ENCODE measurements at places on chromosomes 5 and 9.

- H3K27me3 ChIP-seq, result peaks cover 4% of the 10 kb centered on the region
- H3K36me3 ChIP-seq, result no peaks in the 10 kb centered on the region
- H3K4me1 ChIP-seq, result peaks cover 65% of the 10 kb centered on the region
- H3K27ac ChIP-seq, result peak overlapping the region; percentile 91
Observed at GRCh38 chr9:133701981-133702797, 36.0 kb downstream of the SARDH start.

- H3K36me3 ChIP-seq, result no peaks in the 10 kb centered on the region
- H3K27ac ChIP-seq, result no peak overlapping the region
- no peaks in the 10 kb centered on the region for H3K27me3 ChIP-seq
- H3K4me3 ChIP-seq, result no peak overlapping the region
- H3K4me1 ChIP-seq, result no peaks in the 10 kb centered on the region
Observed at GRCh38 chr5:72596956-72597355, 89.7 kb upstream of the ZNF366 start.

- H3K4me3 ChIP-seq, result no peak overlapping the region
- H3K4me1 ChIP-seq, result no peaks in the 10 kb centered on the region
- H3K27ac ChIP-seq, result no peak overlapping the region
- H3K36me3 ChIP-seq, result no peaks in the 10 kb centered on the region
- DNase-seq, result no peak
- H3K27me3 ChIP-seq, result no peaks in the 10 kb centered on the region
Observed at GRCh38 chr9:25742256-25742655, 64.0 kb upstream of the TUSC1 start.

GRCh38 chr9:132016456-132016855 lies 63.2 kb downstream of the MED27 start:
- no peaks in the 10 kb centered on the region for H3K4me1 ChIP-seq
- H3K4me3 ChIP-seq, result no peak overlapping the region
- no peak overlapping the region for H3K27ac ChIP-seq
- no peaks in the 10 kb centered on the region for H3K27me3 ChIP-seq

- no peaks in the 10 kb centered on the region for H3K36me3 ChIP-seq
- no peaks in the 10 kb centered on the region for H3K27me3 ChIP-seq
- no peaks in the 10 kb centered on the region for H3K4me1 ChIP-seq
- H3K27ac ChIP-seq, result no peak overlapping the region
Observed at GRCh38 chr9:3820643-3821042, 294.8 kb upstream of the RFX3 start.

DNA sequence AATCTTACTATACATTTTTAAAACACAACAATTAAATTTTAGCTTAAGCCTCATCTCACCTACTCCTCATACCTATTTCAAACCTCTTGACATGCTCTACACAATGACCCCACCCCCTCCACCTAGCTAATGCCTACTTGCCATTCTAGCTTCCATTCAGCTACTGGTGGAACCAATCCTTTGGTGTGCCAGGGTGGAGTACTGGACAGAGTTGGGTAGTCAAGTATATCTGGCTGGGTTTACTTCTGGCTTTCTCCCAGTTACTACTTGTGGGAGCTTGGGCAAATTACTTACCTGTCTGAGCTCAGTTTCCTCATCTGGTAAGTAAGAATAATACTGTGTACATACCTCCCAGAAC lies 24.3 kb downstream of the PLPP1 start:
- no peaks in the 10 kb centered on the region for H3K36me3 ChIP-seq
- DNase-seq, result no peak
- H3K4me3 ChIP-seq, result no peak overlapping the region

GRCh38 chr9:117125531-117125930 lies 289.3 kb downstream of the ASTN2 start:
- H3K36me3 ChIP-seq, result no peaks in the 10 kb centered on the region
- no peaks in the 10 kb centered on the region for H3K27me3 ChIP-seq
- H3K4me3 ChIP-seq, result no peak overlapping the region
- no peak for DNase-seq
- no peaks in the 10 kb centered on the region for H3K4me1 ChIP-seq
